ENCODE measurements at places on chromosomes 2 and 18.
A peak's percentile ranks its signal among the peaks of the same experiment; 100 is the strongest.

- DNase-seq = peak; percentile 3
Observed at GRCh38 chr2:214410918-214411554, at the start of gene VWC2L. TSS of gene VWC2L (plus strand) at chr2:214411054. CDS start at chr2:214414194, 3,140 bp downstream.

GRCh38 chr2:67733517-67733916 lies 329.3 kb downstream of the C1D start:
- DNase-seq = no peak

DNA sequence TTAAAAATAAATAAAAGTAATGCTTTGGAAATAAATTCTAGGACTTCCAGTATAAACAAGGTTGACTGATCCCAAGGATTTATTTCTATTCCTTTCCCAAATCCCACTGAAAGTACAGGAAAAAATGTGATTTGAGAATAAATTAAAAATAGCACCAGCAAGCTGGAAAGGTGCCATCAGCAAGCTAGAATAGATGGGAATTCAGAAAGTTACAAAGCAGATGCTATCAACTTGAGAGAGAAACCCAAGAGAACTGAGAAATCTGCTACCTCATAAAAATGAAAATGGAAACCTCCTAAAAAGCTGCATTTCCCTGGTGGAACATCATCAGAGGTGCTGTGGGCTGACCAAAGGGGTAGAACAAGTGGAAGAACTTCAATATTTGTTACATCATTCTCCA lies 148.6 kb upstream of the KCNJ3 start:
- DNase-seq = no peak

- DNase-seq = no peak
Observed at GRCh38 chr2:52880872-52881271, 886.7 kb upstream of the CHAC2 start.

DNA sequence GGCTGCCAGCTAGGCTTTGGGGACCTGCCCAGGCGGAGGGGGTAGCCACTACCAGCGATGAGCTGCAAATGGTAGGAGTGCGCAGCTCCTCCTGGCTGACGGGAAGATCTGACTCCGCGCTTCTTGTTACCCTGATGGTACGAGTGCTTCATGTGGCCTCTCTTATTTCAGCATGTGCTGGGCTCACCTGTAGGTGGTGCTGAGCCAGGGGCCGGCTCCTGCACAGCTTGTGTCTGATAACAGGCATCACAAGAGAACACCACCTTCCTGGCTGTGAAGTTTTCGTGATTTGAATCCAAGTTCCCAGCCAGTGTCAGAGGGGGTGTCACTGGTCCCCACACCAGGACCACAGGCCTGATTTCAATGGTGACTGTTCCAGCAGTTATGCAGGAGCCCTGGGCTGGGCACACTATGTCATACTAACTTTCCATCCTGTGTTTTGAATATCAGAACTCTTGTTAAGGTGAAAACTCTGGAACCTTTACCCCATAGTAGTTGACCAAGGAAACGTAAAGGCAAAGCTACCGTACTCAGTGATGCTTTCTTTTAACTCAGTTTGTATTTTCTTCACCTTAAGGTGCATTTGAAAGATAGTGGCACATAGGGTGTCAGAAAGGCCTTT lies 28.0 kb downstream of the APCDD1 start:
- no peak for DNase-seq

- DNase-seq = no peak
Observed at GRCh38 chr2:88181511-88181910, 11.4 kb downstream of the THNSL2 start.

DNA sequence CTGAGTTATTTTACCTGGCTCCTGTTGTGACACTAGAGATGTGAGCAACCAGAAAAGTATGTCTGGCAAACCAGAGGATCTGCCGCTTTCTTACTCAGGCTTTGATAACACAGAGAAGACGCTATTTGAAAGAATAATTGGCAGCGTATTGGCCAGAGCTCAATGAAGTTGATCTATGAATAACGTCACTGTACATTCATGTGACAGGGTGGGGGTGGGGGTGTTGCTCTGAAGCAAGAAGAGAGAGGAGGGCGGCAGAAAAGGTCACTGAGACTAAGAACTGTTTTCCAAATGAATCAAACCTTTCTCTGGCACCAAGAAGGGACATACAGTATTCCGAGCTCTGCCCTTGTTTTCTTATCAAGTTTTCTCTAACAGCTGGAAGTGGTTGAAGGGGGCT lies 1.7 kb upstream of the ONECUT2 start:
- DNase-seq = no peak

DNA sequence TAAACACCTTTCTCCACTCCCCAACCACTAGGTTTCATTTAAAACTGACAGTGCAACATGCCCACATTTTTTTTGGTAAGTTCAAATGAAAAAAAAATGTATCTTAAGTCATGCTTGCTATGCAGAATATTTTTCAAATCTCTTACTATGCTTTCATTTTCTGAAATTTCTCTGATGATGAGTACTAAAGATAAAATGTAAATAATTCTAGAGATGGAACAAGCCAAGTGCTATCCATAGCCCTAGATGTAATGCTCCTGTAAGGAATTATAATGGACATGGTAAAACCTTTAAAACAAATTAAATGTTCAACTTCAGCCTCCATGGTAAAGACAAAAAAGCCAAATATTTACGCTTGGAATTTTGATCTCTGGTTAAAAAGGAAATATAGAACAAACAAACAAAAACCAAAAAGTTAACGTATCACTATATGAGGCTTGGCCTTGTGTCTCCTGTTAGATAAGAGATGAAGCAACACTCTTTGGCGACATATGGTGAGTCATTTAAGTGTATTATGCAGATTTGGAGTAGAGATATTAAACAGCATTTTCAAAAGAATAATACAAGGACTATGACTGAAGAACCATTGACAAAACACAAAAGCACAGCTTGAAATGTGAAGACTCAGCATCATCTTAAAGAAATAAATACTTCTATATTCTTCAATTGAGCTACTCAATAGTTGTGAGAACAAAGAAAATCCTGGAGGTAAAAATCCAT lies 392.0 kb upstream of the LYPD1 start:
- no peak for DNase-seq

DNA sequence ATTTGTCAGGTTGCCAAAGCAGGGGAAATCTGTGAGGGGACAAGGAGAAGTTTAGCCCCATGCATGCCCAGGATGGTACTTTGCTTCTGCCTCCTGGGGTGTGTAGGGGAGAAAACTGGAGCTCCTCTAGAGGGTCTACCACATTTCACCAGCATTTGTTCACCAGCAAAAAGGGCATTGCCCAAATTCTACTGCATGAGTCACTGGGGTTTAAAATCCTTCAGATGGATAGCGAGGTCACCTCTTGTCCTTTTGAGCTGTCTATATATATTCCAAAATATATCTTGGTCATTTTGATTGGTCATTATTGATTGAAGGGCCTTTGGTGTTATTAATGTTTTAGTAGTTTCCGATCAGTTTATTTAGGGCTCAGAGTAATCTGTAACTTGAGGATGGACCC lies 18.7 kb downstream of the FHOD3 start:
- DNase-seq = no peak

GRCh38 chr2:163692611-163693482 lies 43.0 kb downstream of the FIGN start:
- no peak for DNase-seq

DNA sequence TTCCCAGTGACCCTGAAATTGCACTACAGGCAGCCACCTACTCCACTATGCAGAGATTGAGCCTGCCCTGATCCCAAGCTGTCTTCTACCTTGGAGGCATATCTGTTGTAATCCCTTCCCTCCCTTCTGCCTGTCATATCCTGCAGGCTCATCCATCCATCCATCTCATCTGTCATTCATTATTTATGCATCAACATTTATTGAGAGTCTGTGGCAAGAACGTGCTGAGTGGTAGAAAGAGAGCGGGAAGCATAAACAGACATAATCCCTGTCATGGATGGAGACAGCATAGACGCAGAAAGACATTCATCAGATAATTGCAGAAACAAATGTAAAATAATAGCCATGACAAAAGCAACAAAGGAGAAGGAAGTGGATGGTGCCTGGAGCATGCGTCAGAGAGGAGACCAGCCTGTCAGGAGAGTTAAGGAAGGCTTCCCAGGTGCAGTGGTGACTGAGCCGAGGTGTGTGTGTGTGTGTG lies 110.7 kb upstream of the STPG4 start:
- no peak for DNase-seq

DNA sequence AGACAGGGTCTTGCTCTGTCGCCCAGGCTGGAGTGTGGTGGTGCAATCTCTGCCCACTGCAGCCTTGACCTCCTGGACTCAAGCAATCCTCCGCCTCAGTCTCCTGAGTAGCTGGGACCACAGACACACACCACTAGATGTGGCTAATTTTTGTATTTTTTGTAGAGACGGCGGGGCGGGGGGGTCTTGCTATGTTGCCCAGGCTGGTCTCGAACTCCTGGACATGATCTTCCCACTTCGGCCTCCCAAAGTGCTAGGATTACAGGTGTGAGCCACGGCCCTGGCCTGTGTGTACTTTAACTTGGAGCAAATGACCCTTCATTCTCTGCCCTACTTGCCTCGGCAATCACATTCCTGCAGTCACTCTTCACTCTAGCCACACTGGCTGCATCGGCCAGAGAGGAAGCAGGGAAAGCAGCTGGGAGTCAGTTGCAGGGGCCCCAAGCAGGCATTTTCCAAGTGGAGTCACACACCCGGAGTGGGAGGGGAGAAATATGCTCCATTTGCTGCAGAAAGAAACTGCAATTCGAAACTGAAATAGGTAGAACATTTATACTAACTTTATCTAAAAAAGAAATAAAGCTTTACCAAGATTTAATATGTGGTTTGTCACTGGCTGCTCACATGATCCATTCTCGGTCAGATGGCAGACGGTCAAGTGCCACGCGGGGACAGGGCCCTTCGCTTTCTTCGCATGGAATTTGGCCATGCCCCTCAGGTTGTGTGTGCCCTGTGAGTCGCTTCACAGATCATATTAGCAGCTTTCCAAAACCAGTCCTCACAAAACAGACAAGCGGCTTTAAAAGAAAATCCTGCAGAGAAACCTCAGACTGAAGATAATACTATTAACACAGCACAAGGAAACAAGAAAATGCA lies 37.1 kb downstream of the FAM161A start:
- DNase-seq = no peak

- DNase-seq = no peak
Observed at GRCh38 chr2:177738461-177739235, 333.9 kb downstream of the PDE11A start.

GRCh38 chr18:76499637-76500340 lies 4.7 kb upstream of the ZNF516 start:
- DNase-seq = no peak

DNA sequence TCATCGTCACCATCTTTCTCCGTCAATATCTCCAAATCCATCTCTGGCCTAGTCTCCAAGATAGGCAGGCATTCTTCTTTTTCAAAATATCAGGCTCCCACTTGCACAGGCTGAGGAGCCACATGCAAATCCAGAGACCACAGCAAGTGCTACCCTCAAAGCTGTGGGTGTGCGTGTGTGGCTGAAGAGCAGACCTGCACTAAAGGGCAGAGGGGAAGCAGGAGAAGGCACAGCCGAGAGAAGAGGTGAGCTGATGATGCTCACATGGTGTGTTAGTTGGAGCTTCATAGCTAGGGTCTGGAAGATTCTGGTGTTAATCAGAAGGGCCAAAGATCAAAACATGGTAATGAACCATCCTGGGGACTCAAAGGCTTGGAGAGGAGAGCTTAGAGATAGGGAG lies 3.8 kb downstream of the SPEG start:
- no peak for DNase-seq

GRCh38 chr2:214843823-214844222 lies 34.3 kb upstream of the BARD1 start:
- no peak for DNase-seq

- DNase-seq = no peak
Observed at GRCh38 chr2:1499033-1499795, 86.0 kb downstream of the TPO start.

DNA sequence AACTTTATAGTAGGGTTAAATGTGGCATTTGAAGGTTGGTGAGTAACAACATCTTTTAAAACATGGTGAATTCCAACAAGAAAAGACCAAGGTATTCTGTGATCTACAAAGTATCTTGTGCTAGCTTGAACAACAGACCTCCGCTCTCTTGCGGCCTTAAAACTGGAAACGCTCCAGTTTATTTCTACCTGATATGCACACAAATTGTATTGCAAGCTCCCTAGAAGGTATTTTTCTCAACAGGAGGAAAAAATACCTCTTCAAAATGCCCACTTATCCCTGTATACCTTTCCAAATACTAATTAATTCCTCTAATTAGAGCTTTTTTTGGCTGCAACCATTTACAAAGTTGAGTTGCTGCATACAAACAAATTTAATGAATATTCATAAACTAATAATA lies 69.5 kb downstream of the KCNH7 start:
- DNase-seq = no peak

- no peak for DNase-seq
Observed at GRCh38 chr2:162090109-162090508, 16.1 kb upstream of the DPP4 start.

DNA sequence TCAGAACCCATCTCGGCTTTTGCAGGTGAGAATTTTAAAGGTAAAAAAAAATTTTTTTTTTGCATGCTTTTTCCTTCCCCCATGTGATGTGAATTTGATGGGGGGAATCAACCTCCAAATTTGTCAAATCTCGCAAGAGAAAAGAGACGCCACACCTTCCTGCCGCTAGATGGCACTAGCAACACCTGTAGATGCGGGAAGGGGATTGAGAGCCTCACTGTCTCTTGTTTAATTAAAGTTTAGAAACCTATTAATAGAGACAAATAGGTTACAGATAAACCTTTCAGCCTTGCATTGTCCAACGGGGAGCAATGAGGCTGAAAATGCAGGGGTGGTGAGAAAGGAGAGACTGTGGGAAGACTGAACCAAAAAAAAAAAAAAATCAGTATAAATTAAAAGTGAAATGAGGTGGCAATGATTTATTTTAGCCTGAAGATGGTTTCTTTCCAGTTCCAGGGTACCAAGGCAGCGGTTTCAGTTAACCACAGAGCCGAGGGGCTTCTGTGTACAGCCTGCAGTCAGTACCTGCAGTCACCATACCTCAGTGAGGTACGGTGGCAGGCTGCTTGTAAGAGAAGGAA lies 84.6 kb downstream of the NRP2 start:
- peak; percentile 10 for DNase-seq

GRCh38 chr18:48663931-48664847 lies 125.4 kb downstream of the CTIF start:
- DNase-seq = peak; percentile 19

All from stimulated activated CD8-positive, alpha-beta memory T cell treated with anti-CD3 and anti-CD28 coated beads, Interleukin-4, amount 100 ng/mL, for 1 hour (primary cell).